ENCODE measurements at places on chromosomes 13 and 19.

DNA sequence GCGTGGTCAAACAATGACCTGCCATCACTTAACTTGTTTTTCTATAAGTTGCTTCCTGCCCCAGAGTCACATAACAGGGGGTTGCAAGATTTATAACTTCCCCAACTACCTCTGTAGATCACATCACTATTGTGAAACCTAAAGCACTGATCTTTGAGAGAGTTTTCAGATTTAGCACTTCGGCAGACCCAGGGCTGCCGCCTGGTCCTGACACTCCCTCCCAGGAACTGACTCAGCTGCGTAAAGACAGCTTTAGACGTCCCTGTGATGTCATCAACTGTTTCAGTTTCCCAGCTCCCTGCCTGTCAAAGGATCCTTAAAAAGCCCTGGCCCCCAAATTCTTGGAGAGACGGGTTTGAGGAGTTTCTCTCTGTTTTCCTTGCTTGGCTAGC is 33.3 kb downstream of the IGFL2 start:
- DNase-seq = no peak

DNA sequence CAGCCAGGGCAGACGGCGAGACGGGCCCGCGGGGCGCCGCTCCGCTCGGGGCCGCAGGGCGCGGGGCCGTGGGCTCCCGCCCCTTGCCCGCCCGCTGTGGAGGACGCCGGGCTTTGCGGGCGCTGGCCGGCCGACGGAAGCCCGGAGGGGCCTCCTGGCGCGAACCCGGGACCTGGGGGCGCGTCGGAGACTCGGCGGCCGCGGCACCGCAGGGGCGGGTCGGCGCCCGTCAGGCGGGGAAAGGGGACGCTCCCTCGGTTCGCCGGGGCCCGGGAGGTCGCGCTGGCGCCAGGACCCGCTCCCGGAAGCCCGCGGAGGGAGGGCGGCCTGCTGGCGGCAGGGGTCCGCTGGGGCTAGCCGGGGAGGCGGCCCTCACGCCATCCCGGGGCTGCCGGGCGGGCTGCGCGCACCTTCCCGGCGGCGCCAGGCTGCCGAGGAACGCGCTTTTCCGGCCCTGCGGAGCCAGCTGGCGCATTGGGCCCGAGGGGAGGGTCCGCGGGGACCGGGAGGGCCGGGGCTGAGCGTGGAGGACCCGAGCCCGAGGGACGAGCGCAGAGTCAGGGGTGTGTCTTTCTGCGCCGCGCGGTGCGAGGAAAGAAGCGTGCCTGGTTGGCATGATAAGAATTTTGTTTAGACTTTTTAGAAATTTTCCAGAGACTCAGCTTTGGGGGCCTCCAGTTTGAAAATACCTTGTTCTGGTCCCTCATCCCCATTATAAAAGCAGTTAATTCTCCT is 511 bp downstream of the GARRE1 start:
- DNase-seq = no peak

- no peak for DNase-seq
Measured at GRCh38 chr19:52981329-52981728, 18.6 kb upstream of the ZNF816 start.

GRCh38 chr19:32336259-32337083 is 8.9 kb upstream of the ZNF507 start:
- DNase-seq = peak; percentile 32

DNA sequence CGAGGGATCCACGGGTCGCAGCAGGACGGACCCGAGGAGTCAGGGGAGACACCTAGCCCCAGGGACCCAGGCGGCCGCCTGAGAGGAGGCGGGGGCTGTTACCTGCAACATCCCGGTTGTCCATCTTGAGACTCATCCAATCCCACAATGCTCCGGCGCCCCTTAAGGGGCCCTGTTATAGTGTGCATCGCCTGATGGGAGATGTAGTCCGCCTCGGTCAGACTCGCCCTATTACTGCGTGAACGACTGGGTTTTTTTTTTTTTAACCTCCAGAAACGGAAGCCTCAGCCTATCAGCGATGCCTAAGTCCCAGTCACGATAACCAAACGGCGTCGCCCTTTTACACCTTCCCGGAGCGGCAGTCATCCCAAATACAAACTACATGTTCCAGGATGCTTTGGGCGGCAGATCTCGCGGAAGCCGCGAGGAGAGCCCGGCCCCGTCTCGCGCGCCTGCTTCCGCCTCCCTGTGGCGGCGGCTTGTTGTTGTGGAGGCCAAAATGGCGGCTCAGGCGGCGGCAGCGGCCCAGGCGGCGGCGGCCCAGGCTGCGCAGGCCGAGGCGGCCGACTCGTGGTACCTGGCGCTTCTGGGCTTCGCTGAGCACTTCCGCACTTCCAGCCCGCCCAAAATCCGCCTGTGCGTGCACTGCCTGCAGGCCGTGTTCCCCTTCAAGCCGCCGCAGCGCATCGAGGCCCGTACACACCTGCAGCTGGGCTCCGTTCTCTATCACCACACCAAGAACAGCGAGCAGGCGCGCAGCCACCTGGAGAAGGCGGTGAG is at the start of the genes MAU2 and SUGP1:
Gene MAU2 (plus strand): TSS at position 469 of the 780 bp plus-strand sequence. CDS start 31 bp downstream, at position 500.
Gene SUGP1 (minus strand): TSS at position 149 of the 780 bp plus-strand sequence. CDS start 13 bp downstream, at position 136.
- peak; percentile 78 for DNase-seq

GRCh38 chr19:29967623-29968022 is 25.6 kb downstream of the URI1 start:
- no peak for DNase-seq

DNA sequence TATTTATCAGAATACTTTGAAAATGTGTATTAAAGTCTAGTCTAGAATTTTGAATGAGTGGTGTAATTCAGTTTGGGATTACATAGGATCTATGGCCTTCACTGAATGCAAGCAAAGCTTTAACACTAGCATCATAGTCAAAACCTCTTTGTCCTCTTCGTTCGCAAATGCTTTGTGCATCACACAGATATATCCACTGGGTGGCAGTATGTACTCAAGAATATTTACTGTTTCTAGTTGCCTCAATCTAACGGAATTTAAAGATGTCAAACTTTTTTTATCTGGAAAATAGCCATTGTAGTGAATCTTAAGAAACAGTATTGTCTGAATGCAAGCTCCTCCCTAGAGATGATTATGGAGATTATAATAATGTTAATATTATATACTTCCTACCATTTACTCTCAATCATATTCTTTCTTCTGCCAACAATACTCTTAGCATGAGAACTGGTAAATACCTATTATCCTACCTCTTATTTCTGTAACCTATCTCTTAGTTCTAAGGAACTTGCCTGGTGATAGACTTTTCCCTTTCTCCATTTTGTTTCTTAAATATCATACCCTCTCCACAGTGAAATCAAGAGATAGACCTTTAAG is 25.8 kb downstream of the LACC1 start:
- peak; percentile 67 for DNase-seq

DNA sequence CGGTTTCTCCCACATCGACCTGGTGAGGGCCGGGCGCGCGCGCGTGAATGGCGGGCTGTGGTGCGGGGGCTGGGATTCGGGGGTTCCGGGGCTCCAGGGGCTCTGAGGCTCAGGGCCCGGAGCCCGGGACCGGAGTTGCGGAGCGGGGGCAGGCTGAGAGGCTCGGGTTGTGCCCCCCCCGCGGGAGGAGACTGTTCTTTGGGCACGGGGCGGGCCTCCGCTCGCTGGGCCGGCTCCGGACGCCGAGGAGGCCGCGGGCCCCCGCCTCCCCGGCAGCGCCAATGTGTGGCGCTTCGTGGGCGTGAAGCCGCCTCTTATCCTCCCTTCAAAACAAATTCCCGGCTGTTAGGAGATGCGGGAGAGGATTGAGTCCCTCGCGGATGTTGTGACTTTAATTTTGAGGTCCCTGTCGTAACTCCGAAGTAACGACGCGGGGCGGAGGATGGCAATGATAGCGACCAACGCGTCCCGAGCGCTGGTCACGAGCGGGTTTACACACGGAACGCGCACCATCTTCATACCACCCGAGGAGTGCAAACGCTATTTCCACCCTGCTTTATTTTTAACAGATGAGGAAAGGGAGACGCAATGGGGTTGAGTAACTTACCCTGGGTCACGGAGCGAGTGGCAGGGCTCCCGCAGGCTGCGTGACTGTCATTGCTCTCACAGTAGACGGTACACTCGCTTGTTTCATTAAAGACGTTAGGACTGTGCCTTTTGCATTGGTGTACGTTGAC is 536 bp downstream of the UBA2 start:
- no peak for DNase-seq

- no peak for DNase-seq
Measured at GRCh38 chr13:22647156-22647850, 533.5 kb upstream of the SGCG start.

DNA sequence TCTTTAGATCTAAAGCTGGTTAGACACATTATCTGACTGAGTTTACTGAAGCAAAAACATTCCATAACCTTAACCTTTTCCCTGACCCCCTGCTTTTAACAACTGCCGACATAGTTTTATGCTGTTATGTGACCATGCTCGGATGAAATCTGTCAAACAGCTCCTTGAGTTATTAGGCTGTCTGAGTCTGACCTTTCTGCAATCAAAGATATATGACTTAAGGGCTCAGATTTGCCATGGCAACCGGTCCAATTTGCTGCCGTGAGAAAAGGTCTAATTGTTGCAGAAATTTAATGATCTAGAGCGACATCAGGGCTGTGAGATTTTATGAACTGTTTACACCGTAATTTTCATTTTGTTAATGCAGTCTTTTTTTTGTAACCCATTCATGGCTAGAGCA is 61.8 kb downstream of the URI1 start:
- DNase-seq = no peak

All from fibroblast of skin of left quadriceps (primary cell).